Right ventricle myocardium superior (tissue), 1 donor: ENCODE measurements at places on chromosomes 4 and X. TPM values are rescaled to one million over a fixed set of nuclear protein-coding genes. Genes with fewer than 3 reads are reported as not detected.

DNA sequence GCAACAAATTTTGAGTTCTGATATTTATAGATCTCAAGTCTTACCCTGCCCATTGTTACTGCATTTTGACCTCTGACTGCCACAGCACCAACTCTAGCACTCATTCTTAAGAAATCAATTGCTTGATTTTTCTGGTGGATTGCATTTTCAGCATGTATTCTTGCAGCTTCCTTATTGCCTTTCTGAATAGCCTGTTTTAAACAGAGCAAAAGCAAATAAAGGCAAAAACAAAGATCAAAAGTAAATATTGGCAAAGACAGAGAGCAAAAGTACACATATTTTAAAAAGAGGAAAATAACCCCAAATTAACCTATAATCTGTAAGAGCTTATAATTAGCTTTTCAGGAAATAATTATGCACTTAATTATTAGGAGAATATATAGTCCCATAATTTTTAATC is 129.4 kb upstream of the TENT5D start:
- no peak for DNase-seq

Gene SSX4B
- total RNA-seq, result not detected

DNA sequence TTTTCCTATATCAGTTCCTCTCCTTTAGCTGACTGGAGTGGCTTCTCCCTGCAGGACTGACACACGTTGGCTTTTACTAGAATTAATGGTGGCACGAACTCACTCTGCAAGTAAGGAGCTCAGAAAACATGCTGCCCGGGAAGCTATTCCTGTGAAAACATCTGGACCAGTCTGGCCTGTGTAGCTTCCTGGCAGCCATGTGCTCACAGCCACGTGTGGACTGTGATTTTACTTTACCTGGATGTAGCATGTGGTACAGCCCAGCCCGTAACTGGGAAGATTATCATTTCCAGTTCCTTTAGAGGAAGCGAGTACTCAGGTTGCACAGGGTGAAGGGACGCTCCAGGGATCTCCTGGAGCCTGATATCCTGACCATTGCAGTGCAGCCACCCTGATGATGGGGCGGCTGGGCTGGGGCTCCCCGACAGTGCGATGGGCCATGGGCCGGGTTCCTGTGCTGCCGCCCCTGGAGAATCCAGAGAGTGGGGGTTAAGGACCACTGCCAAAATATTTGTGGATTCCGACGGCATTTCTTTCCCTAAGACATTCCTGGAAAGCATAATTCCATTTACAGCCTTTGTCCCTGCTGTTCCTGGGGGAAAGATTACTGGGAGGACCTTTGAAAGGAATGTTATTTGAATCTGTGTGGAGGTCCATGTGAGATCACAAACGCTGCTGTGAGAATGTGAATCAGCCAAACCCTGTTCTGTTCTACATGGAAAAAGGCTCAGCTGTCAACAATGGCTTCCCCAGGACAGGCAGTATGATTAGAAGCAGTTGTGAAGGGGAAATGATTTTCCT is 35.0 kb downstream of the PROM1 start:
- no peak for DNase-seq

DNA sequence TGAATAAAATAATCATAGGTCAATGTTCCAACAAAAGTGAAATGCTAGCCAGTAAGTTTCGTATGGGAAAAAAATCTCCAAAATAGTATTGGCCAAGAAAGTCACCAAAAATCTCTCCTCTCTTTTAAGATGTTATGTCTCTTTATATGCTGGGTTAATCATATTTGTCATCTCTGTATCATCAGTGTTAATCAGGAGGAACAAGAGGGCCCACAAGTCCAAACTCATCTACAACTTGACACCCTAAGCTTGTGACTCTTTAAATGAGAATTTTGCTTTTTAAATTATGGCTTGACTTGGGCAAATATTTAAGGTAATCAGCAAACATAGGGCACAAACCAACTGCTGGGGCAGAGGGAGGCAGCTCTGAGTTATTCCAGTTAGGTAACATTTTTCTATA is 75.5 kb downstream of the AMMECR1 start:
- no peak for DNase-seq

GRCh38 chr4:15577508-15577907 is 77.6 kb downstream of the FBXL5 start:
- DNase-seq, result no peak

GRCh38 chr4:175530655-175531054 is 281.4 kb downstream of the GPM6A start:
- DNase-seq, result no peak

GRCh38 chrX:148784856-148785255 is 284.4 kb downstream of the AFF2 start:
- DNase-seq, result no peak
